COLO829 (cell line): ENCODE measurements at places on chromosomes 7 and 10.
A peak's percentile ranks its signal among the peaks of the same experiment; 100 is the strongest.

DNA sequence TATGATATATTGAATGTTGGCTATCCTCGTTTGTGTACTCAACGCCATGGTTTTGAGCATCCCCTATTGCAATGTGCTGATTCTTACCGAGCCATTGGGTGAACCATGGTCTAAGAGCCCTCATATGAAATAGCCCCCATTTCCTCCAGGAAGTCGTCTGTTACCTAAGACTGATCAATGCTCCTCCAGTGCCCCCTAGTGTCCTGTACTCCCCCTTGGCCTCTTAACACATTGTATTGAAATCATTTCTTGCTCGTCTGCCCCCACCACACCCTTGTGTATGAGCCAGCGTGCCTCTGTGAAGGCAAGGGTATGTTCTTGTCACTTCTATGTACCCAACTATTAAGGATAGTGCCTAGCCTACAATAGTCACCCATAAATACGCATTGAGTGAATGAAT, 11.2 kb upstream of the SLC35B4 start:
- peak; percentile 78 for DNase-seq

- DNase-seq: peak; percentile 39
Measured at GRCh38 chr10:76303682-76304316, 872.4 kb downstream of the LRMDA start.

DNA sequence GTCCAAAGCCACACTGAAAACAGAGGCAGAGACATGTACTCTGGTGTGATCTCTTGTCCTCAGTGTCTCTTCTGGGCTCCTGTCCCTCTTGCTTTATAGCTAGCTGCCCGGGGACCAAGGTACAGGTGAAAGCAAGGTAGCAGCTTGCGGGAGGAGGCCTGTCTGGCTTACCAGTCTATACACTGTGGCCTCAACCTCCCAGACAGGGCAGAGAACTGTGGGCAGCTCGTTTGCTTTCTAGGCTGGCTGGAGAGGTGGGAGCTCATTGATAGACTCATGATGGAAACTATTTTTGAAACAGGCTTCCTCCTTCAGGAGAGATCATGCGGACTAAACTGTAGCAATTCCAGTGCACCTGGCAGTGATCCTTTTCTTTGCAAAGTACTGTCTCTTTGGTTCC, 4.6 kb downstream of the CYREN start:
- DNase-seq: no peak

DNA sequence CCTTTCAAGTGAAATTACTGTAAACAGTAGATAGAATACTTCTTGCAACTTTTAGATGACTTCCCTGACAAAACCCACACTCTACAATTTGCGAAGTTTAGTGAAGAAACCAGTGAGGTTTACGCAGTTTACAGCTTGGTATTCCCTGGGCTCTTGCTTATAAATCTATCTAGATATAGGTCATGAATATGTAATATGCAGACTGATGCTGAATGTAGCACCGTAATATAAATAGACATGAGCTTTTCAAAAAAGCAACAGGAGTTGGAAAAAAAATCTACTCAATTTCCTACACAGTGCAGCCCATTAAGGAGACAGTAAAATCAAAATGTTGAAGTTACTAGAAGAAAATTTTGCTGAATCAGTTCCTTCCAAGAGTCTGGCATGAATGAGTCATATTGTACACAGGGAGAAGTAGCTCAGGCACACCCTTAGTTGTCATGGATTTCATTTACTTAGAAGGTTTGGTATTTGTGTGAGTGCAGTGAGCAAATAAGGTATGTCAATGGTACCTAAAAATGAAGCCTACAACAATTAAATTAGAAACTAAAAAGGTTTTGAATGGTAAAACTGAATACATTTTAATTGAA, 67.7 kb upstream of the NEUROD6 start:
- peak; percentile 36 for DNase-seq

- DNase-seq: no peak
Measured at GRCh38 chr7:74164985-74165456, 9.1 kb upstream of the EIF4H start.

GRCh38 chr7:83410989-83411591, 237.8 kb downstream of the SEMA3E start:
- peak; percentile 59 for DNase-seq

DNA sequence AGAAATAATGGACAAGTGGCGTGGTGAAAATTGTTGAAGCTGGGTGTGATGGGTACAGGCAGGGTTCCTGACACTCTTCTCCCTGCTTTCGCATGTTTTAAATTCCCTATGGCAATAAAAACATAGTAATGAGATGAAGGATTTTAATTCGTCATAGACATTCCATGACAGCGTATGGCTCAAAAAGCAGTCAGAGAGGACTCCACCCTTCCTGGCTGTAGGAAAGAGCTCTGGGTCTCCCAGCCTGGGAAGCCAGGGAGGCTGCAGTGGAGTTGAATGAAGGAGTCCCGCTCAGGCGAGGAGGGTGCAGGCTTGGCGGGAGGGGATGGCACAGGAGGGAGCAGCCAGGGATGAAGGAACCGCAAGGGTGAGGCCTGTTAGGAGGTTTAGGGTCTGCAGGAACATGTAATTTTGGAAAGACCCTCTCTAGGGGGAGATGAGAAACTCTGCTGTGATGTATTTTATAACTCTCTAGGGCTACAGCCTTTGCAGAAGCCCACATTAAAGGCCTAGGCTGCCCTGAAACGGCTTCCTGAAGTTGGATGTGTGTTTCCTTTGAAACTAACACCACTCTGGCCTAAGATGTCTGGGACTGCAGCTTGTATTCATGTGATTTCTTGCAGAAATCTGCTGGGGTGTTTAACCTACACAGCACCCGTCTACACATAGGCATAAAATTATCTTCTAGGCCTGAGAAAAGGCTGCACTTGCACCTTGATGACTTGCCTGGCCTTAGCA, 7.6 kb upstream of the LARP4B start:
- DNase-seq: no peak

GRCh38 chr7:142919656-142920055, 13.9 kb downstream of the TRPV5 start:
- no peak for DNase-seq

DNA sequence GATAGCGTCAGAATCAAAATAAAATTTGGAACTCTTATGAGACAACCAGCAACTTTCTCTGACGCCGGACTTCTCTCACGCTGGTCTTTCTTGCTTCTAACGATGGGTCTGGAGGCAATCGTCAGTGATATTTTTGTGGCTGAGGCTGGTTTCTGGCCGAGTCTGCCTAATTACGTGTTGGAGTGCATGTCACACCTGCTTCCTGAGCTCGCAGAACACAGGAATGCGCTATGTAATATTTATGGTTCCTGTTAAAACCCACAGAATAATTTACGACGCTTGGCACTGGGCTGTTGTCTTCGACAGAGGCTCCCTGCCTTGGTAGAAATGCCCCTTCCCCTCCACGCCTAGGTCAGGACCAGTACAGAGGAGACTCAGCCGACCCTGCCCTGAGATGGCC, 64.9 kb downstream of the NPTX2 start:
- no peak for DNase-seq

DNA sequence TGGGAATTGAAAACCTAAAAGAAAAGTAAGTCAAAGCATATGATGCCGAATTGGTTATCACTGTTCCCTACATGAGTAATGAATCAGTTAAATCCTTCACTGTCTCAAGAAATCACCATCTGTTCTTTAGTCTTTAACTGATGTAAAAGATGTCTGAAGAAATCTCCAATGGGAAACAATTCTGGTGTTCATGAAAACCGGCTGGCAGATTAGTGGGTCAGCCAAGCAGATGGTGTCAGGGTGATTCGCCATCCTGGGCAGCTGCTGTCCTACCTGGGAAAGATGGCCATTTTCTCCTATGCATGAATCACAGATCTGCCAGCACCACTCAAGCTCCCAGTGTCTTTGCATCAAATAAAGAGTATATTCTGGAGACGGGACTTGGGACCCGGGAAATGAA, 925.2 kb upstream of the GHITM start:
- DNase-seq: no peak

- DNase-seq: no peak
Measured at GRCh38 chr10:98349508-98349922, 65.5 kb downstream of the PYROXD2 start.

DNA sequence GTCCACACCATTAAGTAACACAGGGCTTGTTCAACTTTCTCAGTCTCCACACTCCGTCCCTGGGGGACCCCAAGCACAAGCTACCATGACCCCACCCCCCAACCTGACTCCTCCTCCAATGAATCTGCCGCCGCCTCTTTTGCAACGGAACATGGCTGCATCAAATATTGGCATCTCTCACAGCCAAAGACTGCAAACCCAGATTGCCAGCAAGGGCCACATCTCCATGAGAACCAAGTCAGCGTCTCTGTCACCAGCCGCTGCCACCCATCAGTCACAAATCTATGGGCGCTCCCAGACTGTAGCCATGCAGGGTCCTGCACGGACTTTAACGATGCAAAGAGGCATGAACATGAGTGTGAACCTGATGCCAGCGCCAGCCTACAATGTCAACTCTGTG, 81.1 kb upstream of the SAMD8 start:
- no peak for DNase-seq

DNA sequence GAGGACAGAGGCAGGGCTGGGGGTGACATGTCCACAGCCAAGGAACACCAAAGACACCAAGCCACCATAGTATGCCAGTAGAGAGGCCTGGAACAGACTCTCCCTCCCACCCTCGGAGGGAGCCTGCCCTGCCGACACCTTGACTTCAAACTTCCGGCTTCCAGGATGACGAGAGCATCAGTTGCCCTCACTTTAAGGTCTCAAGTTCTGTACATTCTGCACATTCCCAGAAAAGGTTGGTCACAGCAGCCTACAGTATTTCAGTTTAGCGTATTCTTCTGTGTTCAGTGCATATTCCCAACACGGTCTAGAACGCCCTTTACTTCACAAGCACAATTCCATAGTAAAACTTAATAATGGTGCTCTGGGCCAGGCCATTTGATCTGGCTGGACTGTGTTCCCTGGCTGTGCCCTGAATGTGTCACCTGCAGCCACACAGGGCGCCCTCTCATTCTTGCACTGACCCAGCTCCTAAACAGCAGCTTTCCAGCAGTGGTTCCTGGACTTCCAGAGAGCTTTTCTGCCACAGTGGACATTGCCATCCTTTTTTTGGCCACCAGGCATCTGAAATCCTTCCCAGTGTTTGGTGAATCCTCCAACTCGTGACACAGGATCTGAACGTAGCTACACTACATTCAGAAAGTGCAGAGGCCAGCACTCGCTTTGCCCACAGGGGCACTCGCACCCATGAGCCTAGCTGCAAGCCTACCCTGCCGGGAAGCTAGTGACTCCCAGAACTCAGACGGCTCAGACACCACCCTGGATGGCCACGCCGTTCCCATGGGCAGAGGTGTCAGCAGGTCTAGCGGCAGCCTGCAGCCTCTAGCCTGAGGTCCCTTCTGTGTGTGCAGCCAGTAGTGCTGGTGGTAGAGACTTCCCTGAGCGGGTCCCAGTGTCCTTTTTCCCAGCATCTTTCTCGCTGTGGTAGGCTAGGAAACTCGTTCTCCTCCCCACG, 36.4 kb upstream of the INSIG1 start:
- no peak for DNase-seq
